Epithelial cell of prostate (primary cell): ENCODE measurements at places on chromosomes 11 and 22.

GRCh38 chr22:42440728-42441127 lies 8.5 kb upstream of the NFAM1 start:
- no peak for DNase-seq

DNA sequence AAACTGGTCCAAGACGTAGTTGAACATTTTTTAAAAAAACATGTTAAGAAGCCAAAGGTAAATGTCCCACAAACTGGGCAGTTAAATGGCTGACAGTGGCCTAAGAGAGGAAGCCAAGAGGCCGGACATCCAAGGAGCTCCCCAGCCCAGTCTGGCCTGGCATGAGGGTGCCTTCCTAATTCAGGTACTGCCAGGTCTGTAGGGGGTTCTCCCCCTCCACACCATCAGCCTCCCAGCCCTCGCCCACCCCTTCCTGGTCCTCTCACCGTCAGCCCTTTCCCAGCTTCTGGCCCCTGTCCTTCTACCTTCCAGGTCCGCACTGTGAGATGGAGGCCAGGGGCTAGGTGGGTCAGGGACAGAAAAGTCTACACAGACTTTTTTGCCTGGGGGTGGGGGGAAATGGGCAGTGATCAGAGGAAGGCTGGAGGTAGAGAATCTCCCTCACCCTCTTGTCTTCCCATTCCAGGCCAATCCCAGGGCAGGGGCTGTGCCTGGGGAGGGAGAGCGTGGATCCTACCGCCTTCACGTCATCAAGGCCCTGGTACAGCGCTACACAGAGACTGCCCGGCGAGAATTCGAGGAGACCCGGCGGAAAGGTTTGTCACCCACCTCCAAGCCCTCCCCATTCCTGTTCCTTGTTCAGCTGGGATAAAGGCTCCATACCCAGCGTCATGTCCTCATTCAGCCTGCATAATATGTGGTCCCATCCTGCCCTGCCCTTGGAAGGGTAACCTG lies 6.0 kb downstream of the ART5 start:
- no peak for DNase-seq

GRCh38 chr11:130435671-130436070 lies 7.3 kb upstream of the ADAMTS8 start:
- no peak for DNase-seq

GRCh38 chr11:91394727-91395414 lies 829.7 kb upstream of the FAT3 start:
- DNase-seq, result no peak

GRCh38 chr11:116888024-116888423 lies 50.6 kb upstream of the APOA1 start:
- no peak for DNase-seq

DNA sequence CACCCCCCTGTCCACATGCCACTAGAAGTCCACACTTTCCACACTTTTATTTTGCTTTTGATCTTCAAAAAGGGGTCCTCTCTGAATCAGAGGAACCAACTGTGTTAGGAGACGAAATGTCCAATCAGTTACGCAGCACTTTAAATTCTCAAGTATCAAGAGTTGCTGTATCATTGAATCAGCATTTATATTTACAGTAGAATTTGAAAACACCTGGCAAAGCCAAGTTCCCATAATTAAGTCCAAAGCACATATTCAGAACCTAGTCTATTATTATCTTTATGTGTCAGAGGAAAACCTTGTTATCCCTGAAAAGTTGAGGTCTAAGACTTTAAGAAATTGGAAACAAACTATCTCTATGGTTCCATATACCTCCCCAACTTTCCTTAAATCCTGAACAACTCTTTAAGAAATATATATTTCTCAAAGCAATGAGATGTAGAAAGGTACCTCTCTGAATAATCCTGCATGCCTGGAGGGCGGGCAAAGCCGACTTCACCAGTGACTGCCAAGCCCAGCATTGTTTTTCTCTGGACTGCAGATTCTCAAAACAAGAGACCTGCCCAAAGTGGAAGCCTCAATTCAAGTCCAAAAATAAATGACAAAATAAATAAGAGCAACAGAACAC lies 75.9 kb upstream of the ARFGAP3 start:
- no peak for DNase-seq

DNA sequence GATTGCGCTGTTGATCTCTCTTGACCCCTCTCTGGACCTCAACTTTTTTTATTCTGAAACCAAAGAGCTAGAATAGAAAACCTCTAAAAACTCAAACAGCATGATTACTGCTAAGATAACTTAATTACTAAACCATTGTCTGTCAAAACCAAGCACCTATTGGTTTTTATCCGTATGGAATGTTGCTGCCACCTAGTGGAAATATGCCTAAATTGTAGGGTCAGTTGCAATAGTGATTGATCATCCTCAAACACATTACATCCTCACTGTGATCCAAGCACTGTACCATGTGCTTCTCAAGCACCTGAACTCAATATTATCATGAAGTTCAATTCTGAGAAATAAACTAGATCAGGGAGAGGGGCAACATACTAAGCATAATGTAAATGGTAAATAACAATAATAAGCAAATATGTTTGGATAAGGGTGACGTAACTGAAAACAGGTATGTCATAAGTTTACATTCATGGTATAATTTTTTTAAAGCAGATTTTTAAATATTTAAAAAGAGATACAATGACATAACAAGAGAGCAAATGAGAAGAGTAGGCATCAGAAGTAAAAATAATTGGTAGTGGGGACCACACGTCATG lies 3.8 kb upstream of the OR5A2 start:
- peak; percentile 6 for DNase-seq

DNA sequence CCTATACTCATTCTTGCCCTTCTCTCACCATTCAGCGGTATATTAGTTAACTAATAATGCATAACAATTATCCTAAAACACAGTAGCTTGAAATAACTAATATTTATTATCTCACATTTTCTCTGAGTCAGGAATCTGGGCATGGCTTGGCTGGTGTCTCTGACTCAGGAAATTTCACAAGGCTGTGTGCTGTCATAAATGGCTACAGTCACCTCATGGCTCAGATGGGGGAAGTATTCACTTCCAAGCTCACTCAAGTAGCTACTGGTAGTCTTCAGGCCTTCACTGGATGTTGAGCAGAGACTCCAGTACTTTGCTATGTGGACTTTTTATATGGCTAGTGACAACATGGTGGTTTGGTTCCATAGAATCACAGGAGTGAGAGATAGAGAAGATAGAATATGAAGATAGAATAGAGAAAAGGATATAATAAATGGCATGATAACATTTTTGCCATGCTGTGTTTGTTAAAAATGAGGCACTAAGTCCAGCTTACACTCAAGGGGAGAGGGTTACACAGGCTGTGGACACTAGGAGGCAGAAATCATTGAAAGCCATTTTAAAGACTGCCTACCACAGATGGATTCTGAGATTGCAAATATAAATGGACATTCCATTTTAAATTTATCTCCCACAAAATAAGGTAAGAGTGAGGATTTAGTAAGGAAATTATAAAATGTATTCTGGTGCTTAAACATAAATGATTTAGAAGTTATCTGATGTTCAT lies 997.8 kb upstream of the CHORDC1 start:
- peak; percentile 60 for DNase-seq

DNA sequence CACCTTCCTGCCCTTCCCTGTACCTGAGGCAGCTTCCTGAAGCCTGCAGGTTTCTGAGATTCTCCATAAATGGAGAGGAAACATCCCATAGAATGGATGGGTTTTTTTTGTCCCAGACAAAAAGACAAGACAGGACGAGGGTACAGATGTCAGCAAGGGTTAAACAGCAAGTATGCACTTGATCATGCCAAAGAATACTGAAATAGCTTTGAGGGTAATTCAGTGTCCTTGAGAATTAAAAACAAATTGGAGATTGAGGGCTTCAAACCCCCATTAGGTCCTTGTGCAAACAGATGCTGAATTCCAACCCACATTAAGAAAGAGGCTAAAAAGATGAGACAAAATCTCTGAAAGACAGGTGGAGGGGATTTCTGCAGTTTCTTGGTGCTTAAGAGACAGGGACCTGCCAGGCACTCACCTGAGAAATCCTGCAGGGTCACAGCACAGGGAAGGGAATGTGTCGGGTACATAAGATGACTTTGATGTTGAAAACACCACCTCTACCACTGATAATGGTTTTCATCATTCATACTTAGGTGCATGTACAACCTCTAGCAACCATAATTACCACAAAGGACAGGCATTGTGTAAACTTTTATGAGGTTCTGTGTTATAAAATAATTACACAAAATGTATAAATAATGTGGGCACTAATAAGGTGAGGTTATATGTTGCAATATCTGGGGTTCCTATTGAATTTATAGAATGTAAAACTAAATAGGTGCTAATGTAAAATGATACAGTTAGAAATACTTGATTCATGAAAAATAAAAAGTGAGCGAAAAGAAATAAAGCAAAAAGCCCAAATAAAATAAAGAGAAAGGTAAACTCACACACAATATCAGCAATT lies 107.1 kb upstream of the TOP3B start:
- DNase-seq, result no peak

- no peak for DNase-seq
These were observed 9.0 kb downstream of the FAM118A start for GRCh38 chr22:45318558-45319323.

GRCh38 chr11:95930948-95931347 lies 7.0 kb upstream of the MTMR2 start:
- no peak for DNase-seq

DNA sequence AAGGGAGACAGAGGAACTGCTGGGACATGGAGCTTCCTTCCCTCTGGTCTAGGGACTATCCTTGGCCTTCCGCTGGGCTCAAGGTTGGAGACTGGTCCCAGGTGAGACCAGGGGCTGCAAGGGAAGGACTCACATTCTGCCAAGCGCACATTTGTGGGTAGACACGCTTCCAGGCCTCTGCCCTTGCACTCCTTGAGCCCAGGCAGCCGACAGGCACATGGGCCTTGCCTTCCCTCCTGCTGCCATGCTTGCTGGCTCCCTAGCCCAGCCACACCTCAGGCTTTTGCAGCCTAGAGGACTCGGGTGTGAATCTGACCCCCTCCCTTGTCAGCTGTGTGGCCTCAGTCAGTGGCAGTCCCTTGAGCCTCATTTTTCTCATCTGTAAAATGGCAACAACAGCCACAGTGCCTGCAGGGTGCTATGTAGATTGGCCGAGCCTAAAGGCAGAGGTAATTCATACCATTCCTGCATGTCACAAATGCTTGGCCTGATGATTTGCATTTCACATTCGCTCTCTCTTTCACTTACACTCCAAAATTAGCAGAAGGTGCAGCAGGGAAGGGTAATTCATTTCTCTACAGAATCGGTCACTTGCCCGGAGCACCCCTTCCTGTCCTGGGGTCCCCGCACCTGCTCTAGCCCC lies 57.6 kb upstream of the NECTIN1 start:
- no peak for DNase-seq

GRCh38 chr11:21537980-21538379 lies 654.9 kb upstream of the ANO5 start:
- no peak for DNase-seq

- DNase-seq, result no peak
These were observed 35.9 kb downstream of the MMP27 start for GRCh38 chr11:102669664-102670063.

- DNase-seq, result no peak
These were observed 22.6 kb downstream of the ARHGEF17 start for GRCh38 chr11:73330569-73331093.

DNA sequence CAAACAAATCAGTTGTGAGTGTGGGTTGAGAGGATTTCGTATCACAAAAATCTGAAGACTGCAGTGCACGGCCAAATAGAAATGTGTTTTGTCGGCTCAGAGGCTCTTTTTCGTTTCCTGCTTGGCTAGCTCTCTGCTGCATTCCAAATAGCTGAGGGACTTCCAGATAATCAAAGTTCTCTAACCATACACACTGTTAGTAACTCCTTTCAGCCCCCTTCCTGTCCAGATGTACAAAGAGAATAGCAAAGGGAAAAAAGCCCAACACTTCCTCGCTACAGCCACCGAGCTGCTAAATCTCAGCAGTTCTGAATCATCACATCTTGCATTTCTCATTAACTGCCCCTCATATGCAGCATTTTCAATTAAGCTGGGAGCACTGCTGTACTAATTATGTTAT lies 203.1 kb downstream of the TENM4 start:
- no peak for DNase-seq

- no peak for DNase-seq
These were observed 2.5 kb downstream of the DCHS1 start for GRCh38 chr11:6653097-6653496.

- no peak for DNase-seq
These were observed 31.2 kb downstream of the AMPD3 start for GRCh38 chr11:10486161-10486840.
